Karpas-422 (cell line): ENCODE measurements at places on chromosomes 3 and 15.
A peak's percentile ranks its signal among the peaks of the same experiment; 100 is the strongest.

GRCh38 chr3:189349772-189350171, 178.0 kb downstream of the TPRG1 start:
- no peak for DNase-seq

DNA sequence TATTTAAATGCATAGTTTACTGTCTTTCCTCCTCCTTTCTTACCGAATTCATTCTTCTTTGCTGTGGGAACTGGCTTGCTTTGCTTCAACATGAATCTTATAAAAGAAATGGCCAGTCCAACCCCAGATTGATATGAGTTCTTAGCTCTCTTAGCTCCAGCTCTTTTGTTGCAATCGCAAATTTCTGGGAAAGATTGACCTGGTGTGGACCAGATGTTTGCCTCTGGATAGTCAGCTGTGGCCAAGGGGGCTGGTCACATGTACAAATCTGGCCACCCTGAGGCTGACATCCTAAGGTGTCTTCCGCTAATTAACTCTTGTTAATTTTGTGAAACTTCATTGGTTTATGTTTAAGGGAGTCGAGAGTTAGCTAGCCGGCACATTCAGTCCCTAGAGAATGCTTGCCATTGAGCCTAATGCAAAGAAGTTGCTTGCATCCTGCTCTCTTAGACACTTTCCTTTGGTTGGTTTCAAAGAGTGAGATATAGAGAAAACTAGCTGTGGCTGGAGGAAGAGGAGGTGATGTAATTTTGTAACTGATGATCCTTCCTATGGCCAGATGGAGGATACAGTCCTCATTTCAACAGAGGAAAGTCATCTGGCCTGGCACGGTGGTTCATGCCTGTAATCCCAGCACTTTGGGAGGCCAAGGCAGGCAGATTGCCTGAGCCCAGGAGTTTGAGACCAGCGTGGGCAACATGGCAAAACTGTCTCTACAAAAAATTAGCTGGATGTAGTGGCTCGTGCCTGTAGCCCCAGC, 162.4 kb downstream of the ADAMTSL3 start:
- no peak for DNase-seq

- DNase-seq = no peak
Measured at GRCh38 chr15:61318802-61319525, 89.9 kb upstream of the RORA start.

DNA sequence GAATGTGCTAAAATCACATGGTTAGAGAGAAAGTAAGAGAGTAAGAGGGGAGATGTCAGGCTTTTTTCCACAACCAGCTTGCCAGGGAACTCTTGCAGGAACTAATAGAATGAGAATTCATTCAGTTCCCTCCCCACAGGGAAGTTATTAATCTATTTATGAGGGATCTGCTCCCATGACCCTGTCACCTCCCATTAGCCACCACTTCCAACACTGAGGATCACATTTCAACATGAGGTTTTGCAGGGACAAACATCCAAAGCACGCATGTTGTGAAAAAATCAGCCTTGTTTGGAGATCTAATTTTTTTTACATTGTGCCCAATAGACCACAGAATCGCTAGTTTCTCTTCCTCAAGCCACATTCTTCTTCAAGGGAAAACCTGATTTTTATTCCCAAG, 904.0 kb downstream of the TBL1XR1 start:
- DNase-seq = no peak

DNA sequence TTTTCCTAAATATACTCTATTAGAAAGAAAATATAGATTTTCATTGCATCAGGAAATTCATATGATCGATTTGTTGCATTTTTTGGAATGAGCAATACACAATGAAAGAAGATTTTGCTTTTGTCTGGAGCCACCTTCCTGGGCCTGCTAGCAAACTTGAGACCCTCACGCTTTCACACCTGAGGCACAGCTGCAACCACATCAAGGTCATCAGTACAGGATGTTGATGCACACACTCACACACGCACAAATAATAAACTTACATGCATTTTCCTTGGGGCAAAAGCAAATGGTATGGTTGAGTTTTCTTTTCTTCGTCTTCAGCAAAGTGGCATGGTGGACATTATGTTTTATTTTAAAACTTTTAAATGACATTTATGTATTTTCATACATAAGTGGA, 64.8 kb upstream of the SATB1 start:
- no peak for DNase-seq

- DNase-seq = peak; percentile 95
Measured at GRCh38 chr15:31228980-31229826, 97.4 kb upstream of the KLF13 start.

DNA sequence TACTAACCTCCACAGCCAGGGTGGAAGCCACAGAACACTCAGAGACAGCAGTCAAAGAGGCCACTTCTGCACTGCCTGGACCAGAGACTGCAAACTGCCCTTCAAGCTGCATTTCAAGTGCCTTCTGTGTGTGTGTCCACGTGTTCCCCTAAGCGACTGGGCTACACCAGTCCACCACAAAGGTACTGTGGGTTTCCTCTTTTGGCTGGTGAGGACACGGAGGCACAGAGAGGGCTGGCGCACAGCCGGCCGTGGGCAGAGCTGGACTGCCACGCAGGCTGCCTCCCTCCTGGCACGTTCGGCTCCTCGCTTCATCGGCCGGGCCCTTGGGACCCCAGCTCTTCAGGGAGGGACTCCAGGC, 60.9 kb downstream of the MGLL start:
- DNase-seq = no peak
